ENCODE measurements at places on chromosomes 12 and 14.

- DNase-seq = peak; percentile 11
These were observed 18.6 kb downstream of the AMN1 start for GRCh38 chr12:31710021-31710818.

- DNase-seq = no peak
These were observed 1194.8 kb downstream of the BCL11B start for GRCh38 chr14:98077176-98077575.

- DNase-seq = peak; percentile 43
These were observed 233.3 kb downstream of the CCDC59 start for GRCh38 chr12:82124711-82125380.

DNA sequence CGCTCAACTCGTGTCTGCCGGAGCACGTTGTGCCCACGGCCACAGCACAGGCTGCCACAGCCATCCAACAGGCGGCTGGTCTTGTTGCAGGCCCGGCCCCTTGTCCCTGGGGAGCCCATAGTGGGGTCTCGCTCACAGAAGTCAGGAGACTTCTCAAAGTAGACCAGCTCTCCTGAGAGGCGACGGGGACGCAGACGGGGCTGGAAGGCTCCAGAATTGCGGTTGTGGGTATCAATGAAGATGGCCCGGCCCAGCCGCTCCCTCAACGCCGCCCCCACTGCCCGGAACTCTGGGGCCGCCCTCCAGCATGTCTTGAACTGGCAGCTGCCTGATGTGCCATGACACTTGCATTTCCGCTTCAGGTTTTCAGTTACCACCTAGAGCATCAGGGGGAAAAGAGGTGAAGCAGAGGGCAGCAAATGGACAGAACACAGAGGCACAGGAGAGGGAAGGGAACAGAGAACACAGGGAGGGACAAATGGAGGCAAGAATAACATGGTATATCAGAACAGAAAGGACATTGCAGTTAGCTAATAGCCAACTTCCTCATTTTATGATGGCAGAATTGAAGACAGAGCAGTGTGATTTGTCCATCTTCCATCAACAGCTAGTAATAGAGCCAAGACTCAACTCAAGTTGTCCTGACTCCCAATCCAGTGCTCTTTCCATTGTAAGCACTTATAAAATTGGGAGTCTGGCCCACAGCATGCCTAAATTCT lies 5.2 kb downstream of the WNT10B start:
- no peak for DNase-seq

DNA sequence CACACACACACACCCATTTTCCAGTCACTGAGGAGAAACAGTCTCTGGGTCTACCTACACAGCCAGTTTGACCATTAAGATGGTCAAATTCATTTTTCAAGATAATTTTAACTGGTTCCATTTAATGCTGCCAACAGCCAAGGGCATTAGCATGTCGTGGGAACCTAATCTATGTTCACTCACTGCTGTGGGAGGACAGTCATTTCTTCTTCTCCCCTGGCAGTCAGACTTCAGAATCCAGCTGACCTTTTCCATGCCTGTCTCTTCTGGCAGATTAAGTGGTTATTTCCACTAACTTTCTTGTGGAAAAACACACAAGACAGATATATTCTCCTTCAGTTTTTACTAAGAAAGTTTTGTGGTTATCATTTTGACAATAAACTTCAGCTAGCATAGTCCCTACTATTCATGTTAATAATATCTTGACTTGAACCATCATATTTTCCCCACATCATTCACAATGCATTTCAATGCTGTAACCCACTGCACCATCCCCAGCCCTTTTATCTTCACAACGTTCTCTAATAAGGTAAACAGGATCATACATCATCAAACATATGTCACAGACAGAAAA lies 82.2 kb downstream of the DAD1 start:
- DNase-seq = no peak

- DNase-seq = peak; percentile 75
These were observed 11.4 kb upstream of the BCAT1 start for GRCh38 chr12:24960222-24960855.
